ENCODE measurements at places on chromosomes 2 and 18.

DNA sequence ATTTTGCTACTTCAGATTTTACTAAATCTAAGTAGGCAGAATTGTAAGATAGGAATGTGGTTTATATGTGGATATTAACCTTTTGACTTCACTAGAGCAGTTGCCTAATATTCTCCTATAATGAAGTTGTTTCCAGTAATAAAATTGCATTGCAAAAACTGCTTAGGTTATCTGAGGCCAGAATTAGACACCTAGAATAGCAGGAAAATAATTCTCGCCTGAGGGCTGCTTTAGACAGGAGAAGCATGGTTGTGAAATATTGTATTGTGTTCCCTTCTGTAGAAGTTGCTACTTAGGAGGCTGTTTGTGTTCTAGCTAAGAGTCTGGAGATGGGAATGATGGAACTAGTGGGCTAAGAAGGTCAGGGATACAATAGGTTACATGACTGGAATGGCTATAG is 146.3 kb downstream of the PLCL1 start:
- DNase-seq: no peak

DNA sequence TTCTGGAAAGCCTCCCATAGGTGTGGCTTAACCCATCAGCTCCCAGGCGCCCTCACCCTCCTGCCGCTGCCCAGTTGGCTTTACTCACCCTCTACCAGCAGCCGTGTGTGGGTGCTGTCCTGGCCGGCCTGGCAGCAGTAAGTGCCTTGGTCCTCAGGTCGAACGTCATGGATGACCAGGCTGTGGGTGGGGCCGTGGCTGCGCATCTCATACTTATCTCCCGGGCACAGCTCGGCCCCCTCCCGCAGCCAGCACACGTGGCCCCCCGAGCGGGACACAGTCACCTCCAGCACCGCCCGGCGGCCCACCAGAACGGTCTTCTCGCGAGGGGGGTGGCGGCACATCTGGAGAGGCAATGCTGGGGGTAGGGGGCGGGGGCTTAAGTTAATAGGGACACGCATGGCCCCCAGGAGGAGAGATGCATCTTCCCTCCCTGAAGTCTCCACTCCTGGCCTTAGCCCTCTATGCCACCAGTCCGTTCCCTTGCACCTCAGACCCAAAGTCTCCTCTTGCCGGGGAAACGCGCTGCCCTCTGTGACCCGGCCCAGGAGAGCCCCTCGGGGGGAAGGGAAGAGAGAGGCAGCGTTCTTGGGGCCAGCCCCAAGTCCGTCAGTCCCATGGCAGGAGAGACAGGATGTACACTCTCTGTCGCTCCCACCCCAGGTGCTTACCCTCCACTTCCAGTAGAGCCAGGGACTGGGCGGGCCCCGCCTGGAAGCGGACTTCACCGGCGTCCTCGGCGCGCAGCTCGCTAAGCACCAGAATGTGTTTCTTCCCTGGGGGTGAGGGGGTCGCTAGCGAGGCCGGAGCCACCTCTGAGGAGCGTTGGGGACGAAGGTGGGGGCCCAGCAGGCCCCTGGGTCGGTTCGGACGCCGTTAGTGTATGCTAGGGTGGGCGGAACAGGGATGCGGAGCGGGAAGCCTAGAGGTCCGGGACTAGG is 7.9 kb downstream of the TMEM198 start:
- no peak for DNase-seq

- no peak for DNase-seq
Measured at GRCh38 chr2:56684327-56684726, 500.5 kb downstream of the CCDC85A start.

DNA sequence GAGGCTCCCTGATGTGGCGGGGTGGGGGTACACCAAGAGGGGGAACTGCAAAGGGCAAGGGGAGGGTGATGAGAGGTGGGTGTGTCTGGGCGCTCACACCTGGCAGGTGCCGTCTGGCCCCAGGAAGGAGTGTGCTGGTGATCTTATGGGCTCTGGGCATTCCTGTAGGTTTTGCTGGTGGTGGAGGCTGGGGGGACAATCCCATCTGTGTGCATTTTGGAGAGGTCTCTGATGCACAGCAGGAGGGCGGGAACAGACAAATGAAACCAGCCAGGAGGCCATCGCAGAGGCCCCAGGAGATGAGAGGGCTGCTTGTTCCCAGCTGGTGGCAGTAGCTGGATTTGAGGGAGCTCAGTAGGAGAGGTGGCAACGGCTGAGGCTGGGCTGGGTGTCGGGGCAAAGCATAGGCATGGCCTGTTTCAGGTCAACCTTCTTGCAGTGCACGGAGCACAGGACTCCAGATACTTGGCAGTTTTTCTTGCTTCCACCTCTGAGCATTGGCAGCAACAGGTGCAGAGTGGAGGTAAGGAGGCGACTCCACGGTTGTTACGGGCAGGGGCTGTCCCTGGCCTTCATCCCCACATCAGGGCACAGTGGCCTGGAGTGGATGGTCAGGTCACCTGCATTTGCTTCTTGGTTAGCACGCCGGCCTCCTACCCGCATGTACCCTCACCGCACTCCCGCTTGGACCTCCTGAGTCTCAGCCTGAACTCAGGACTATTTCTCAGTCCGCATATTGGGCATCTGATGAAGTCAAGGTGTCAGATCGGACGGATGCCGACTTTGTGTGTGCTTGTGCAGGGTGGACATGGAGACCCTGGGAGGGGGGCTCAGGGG is 194.2 kb upstream of the HDAC4 start:
- DNase-seq: no peak

DNA sequence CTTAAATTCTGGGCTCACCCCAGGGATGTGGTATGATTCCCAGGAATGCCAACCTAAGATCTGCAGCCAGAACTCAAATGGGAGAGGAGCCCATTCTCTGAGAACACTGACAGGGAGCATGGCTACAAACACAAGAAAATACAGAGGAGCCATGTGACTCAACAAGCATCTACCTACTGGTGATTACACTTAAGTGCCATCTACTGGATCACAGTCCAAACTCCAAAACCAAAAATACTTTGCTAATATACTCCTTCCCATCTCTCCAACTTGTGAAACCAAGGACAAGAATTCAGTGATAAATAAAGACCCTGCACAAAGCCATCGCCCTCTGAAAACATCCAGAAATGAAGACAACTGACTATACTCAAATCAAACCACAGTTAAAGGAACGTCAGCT is 116.9 kb downstream of the NR4A2 start:
- no peak for DNase-seq

DNA sequence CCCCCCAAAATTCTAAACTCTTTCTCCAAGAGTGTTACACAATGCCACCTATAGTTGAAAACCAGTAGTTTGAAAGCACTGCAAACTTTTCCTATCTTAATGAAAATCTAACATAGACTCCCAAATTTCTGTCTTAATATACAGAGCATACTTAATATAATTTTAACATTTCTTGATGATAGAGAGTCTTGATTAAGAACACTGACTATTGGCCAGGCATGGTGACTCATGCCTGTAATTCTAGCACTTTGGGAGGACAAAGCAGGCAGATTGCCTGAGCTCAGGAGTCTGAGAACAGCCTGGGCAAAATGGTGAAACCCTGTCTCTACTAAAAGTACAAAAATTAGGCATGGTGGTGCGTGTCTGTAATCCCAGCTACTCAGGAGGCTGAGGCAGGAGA is 34.2 kb downstream of the ASXL2 start:
- DNase-seq: no peak

DNA sequence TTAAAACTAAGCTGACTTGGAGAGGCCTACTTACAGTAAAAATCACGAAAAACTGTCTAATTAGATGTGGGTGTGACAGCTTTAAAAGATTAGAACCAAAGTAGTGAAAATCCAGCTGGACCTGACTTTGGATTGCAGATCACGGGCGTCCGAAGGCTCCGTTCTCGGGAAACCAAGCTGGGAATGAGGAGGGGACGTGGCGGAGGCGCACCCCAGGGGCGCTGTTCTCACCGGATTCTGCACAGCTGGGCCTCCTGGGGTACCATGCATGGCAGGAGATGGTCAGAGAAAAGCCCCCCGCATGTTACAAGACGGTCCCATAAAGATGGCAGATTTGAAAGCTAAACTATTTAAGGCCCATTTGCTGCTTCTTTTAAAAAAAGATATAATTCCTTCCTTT is 5.0 kb upstream of the OTOS start:
- DNase-seq: no peak

GRCh38 chr2:26913999-26914658 is 56.3 kb upstream of the MAPRE3 start:
- DNase-seq: no peak

DNA sequence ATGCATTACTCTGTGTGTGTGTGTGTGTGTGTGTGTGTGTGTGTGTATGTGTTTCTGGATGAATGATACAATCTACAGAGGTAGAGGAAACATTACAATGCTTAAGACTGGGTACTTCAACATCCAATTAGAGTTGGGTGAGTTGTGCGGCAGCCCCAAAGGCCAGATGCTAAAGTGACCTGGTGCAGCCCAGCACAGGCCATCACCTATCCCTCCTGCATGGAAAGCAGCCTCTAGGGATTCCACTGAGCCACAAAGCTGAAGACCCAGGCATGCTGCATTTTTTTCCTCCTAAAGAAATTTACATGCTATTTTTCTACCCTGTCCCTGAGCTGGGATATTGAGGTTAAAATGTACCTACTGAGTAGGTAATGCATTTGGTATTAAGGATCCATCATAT is 79.1 kb upstream of the ETAA1 start:
- DNase-seq: no peak

DNA sequence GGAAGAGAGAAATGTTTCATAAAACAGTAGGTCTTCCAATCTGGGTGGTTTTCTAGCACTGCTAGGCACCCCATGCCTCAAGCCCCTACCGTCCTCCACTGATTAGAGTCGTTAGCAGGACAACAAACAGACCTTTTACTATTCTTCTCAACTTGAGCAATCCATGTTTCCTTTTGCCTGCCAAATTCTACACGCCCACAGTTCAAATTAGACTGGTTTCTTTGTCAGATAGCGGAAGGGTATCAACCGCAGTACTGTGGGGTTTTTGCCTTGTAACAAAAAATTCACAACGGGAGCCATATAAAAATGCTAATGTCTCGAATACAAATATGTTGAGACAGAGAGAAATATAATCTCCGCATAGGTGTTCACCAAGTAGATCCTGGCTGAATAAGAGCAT is 59.9 kb downstream of the VIT start:
- no peak for DNase-seq

- DNase-seq: no peak
Measured at GRCh38 chr2:69704446-69704845, 37.5 kb upstream of the ANXA4 start.

DNA sequence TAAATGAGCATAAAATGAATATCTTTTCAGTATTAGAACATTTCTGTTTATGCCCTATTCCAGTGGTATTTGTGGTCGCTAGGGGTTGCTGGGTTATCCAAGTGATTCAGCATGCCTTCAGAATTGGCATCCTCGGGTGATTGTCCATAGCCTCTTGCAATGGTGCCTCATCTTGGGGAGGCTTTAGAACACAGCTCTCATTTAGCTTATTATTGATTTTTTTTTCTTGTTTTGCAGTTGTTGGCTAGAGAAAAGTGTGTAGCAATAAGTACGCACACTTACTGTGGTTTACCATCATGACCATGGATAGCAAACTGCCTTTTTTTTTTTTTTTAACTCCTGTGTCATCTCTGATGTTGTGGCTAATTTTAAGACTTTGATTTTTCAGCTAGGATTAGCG is 33.6 kb downstream of the PLEKHA3 start:
- no peak for DNase-seq

- no peak for DNase-seq
Measured at GRCh38 chr2:229249536-229249935, 21.6 kb downstream of the PID1 start.
